ENCODE measurements at places on chromosomes 2 and 18.

GRCh38 chr2:96264656-96265348 is 995 bp downstream of the TMEM127 start:
- DNase-seq, result peak; percentile 50

DNA sequence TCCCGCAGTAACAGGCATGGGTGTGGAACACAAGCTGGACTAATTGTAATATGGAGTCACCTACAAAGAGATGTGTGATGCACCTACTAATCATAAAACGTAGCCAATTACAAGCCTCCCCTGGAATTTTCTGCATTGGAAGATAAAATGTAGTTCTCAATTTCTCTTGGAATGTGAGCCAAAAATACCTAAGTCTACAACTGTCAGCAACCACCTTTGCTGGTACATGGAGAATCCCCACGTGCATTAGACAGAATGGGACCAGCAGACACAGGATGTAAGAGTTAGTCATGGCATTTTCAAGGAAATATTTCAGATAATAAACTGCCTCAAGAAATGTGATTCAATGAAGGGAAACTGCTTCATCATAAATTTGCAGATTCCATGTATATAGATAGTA is 85.6 kb upstream of the DCC start:
- DNase-seq, result no peak

- no peak for DNase-seq
These were observed 22.6 kb upstream of the TBC1D8 start for GRCh38 chr2:101173707-101174295.

DNA sequence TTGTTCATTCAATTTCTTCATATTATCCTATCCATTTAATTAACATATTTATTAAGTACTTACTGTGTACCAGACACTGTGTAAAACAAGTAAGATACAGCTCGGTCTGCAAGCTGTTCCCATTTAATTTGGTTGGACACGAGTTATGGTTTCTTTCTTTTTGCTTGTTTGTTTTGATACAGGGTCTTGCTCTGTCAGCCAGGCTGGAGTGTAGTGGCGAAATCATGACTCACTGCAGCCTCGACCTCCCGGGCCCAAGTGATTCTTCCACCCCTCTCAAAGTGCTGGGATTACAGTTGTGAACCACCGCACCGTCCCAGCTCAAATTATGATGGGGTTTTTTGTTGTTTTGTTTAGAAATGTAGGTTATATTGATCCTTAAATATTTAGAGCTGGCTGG is 9.0 kb downstream of the CYBRD1 start:
- DNase-seq, result no peak
